ENCODE measurements at places on chromosomes 7 and 10.

GRCh38 chr10:82762641-82763040, 887.6 kb downstream of the NRG3 start:
- DNase-seq, result no peak

GRCh38 chr10:17161775-17162174, 32.2 kb upstream of the CUBN start:
- no peak for DNase-seq

GRCh38 chr10:9895453-9895852, 1122.2 kb upstream of the CELF2 start:
- DNase-seq, result no peak

DNA sequence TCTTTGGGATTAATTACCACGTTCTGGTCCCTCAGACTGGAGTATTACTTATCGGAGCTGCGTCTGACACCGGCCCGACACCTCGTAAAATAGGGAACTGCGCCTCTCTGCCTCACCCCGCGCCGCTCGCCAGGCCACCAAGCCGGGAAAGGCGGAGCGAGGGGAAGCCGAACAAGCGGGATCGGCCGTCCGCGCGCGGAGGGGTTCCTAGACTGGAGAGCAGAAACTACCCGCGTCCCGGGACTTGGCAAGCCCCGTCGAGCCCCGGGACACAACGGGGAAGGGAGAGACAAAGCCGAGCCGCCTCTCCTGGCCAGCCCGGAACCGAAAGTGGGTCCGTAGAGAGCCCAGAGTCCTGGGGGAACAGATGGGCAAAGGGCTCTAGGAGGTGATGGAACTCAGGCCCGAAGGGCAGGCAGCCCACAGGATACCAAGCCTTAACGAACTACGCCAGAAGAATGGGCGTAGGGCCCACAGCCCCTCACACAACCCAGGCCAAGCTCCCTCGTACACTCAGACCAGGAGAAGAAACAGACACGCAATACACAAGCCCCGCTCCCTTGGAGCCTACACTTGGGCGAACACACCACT, 6.5 kb downstream of the LBX1 start:
- no peak for DNase-seq

GRCh38 chr10:71750124-71750841, 23.0 kb downstream of the VSIR start:
- no peak for DNase-seq

DNA sequence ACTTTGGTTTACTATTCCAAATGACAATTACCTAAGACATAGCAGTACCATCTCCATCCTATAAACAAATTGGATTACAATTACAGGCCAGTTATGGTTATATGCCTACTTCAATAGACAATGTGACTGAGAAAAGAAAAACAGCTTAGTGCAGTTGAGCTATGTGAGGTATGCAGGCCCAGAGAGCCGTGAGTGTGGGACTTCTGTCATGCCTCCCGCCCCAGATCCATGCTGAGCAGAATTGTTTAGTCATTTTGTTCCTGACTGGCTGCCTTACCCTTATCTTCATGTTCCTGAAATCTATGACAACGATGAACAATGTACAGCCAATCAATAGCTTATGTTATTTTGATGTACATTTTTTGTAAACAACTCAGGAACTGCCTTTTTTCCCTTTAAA, 21.7 kb downstream of the LARP4B start:
- DNase-seq, result peak; percentile 39

DNA sequence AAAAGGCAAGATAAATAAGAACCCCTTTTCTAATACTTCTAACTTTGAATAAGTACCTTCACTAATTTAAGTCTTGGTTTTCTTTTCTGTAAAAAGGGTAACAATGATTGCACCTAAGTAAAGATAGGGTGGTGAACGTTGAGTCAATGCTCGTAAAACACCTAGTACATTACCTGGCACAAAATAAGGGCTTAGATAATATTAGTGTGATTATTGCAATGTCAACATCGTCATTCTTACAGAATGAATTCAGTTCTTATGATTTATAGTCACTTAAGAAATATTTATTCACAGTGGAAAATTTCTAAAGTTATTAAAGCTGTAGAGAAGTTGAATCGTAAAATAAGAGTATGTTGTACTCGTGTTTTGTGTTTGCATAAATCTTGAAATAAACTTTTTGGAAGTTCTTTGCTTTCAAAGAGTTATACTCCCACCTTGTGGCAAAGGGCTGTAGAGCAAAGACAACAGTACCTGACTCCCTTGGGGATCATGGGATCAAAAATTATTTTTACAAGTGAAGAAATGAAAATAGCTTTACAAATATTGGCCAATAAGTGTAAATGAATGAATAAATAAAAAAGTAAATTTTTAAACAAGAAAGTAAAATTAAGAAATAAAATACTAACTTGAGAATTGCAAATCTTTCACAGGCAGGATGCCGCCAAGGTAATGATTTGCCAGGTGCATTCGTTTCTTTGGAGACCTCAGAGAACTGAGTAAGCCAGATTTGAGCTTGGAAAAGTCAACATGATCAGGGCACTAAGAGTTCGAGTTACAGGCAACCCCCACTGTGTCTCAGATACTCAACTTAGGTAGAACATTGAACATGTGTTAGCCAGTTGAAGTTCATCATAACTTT, 285.8 kb upstream of the CACNA2D1 start:
- peak; percentile 56 for DNase-seq

DNA sequence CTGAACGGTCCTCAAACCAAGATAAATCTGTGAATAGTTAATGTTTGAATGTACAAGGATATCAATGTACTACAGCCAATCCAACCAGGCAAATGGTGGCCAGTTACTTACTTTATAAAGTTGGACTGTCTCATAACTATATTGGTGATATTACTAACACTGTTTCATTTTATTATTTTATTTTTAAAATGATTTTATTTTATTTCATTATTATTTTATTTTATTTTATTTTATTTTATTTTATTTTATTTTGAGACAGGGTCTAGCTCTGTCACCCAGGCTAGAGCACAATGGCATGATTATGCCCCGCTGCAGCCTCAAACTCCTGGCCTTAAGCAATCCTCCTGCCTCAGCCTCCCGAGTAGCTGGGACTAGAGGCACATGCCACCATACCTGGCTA, 6.8 kb downstream of the IL15RA start:
- DNase-seq, result no peak

DNA sequence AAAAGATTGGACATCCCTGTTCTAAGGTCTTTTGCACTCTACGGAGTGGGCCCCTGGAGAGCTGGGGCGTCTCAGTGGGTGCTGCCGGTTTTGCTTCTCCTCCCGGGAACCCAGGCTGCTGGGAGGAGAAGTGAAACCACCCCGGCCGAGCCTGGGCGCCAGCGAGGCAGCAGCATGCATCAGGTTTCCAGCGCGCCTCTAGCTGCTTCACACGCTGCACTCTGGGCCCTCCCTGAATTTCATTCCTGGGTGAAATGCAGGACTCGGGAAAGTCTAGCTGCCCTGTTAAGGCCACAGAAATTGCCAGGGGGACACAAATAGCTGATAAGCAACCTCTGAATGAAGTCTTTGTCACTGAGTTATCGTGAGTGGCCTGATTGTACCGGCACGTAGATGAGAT, 127.4 kb downstream of the TRRAP start:
- DNase-seq, result no peak

DNA sequence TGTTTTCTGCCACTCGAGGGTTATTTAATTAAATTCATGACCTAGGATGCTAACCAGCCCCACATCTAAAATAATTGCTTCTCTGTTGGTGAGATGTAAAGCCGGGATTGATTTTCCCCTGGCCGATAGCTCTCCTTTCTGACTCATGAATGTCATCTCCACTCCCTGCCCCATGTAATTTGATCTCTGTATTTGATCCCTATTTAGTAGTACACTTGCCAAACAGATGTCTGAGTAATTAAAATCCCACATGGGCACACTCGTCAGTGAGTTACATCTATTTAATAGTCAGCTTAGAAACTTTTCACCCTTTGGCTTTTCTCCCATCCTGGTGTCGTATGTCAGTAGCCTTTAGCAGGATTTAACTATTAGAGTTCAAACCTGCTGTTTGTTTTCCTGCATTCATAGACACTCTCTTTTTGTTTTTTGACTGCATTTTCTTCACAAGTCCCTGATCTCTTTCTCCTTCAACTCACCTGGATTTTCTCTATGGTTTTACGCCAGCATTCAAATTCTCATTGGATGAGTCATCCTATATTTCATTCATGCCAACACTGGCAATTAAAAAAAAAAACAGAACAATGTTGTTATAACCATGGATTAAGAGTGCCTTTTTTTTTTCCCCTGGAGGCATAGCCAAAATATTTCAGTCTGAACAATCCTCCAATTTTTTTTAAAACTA, 82.7 kb downstream of the SPAG6 start:
- peak; percentile 94 for DNase-seq

GRCh38 chr10:97762056-97762455, 9.7 kb downstream of the SFRP5 start:
- DNase-seq, result no peak

GRCh38 chr10:116891208-116891607, 41.9 kb downstream of the ENO4 start:
- DNase-seq, result peak; percentile 97

DNA sequence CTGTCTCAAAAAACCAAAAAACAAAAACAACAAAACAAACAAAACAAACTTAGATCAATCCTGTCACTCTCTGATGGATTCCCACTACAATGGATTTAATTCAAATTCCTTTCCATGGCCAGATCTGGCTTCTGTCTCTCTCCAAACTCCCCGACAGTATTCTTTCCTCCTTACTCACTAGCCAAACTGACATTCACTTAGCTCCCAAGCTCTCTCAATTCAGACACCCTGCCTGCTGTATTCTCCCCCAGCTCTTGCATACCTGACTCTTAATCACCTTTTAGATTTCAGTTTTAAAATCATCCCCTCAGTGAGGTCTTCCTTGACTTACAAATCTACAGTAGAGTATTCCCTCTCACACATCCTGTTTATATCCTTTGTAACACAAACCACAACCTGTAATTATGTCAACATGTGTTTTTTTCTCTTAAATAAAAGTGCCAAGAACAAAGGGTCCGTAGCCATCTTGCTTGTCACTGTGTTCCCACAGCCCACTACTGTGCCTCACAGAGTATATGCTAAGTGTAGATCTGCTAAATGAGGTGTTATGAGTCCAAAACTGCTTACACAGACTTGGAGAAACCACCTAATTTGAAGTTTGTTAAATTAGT, 14.4 kb downstream of the HERPUD2 start:
- DNase-seq, result peak; percentile 20

- DNase-seq, result no peak
These were observed 11.4 kb upstream of the PAX4 start for GRCh38 chr7:127629268-127629854.

DNA sequence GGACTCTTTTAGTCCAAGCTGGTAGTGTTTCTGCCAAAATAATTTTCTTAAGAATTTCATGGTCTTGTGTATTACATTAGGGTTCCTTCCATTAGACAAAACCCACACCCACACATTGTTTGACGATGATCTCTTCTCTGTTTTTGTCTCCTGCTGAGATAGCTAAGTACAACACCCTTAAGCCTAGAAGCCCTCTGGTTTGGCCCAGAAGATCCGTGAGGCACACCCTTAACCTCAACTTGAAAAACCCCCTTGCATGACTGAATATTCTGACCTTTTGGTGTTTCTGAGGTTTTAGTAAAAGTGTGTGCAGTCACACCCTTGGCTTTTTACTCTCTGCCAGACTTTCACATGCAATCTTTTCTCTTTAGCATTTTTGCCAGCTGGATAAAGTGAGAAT, 29.3 kb upstream of the ERCC6 start:
- peak; percentile 79 for DNase-seq

GRCh38 chr10:26859241-26860101, 1.3 kb downstream of the ABI1 start:
- no peak for DNase-seq

DNA sequence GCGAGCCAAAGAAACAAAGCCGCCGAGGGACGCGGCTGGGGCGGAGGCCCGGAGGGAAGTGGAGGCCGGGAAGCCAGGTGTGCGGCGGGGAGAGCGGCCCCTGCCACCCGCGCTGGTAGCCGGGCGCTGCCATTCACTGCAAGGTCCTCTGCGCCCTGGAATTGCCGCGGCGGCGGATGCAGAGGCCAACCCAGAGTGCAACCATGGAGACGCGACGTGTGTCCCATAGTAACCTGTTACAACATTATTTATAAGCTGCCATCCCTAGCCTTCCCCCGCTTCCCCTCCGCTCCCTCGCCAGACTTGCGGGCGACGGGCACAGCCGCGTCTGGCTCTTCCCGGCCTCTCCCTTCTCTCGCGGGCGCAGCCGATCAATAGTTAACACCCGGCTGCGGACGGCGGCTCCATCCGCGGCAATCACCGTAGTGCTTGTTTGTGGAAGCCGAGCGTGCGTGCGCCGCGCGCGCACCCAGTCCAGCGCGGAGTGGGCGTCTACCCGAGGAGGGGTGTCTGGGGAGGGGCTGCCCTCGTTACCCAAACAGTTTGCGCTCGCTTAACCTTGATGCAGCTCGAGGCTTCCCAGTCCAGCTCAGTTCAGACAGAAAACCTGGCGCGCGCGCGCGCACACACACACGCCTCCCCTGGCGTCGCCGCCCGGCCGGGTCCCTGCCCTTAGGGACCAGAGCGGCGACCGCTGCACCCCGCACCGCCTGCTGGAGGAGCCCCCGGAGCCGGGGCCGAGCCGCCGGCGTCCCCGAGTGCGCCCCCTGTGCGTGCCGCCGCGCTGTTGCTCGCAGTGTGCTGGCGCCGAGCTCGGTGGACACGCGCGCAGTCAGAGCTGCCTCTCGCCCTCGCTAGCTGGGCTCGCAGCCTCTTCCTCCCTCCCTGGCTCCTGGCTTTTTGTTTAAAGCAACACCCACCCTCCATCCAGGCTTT, 165.4 kb upstream of the DPP6 start:
- no peak for DNase-seq

DNA sequence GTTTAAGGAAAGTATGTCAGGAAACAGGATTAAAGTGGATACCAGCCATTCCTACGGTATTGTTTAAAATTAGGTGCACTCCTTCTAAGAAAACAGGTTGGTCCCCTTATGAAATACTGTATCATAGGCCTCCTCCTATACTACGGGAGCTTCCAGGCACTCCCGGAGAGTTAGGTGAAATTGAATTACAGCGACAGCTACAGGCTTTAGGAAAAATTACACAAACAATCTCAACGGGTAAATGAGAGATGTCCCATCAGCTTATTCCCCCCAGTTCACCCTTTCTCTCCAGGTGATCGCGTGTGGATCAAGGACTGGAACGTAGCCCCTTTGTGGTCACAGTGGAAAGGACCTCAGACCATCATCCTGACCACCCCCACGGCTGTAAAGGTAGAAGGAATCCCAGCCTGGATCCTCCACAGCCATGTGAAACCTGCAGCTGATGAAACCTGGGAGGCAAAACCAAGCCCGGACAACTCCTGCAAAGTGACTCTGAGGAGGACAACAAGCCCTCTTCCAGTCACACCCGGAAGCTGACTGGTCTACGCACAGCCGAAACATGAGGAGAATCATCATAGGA, 25.1 kb upstream of the GHITM start:
- no peak for DNase-seq

- no peak for DNase-seq
These were observed 100.9 kb downstream of the PODXL start for GRCh38 chr7:131455546-131455945.

- peak; percentile 11 for DNase-seq
These were observed 219.2 kb downstream of the ETV1 start for GRCh38 chr7:13770305-13770704.

DNA sequence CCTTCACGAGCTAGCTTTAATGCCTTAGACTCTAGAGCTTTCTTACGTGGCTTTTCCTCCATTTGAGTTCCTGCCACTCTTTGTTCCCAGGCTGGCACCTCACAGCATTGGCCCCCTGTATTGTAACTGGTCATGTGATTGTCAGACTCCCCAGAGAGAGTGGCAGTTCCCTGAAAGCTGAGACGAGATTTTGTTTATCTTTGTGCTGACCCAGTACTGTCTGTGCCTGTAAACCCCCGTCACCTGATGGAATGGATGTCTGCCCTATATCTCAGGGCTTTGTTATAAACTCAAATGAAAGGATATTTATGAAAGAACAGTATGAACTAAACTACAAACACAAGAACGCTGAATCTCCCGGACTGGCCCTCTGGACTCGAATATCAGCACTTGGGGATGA, 13.0 kb downstream of the NOBOX start:
- DNase-seq, result no peak
